Right renal cortex interstitium (tissue), 3 donors: ENCODE measurements at places on chromosomes 6 and 20. TPM values are rescaled to one million over a fixed set of nuclear protein-coding genes. Genes with fewer than 3 reads are reported as not detected.

DNA sequence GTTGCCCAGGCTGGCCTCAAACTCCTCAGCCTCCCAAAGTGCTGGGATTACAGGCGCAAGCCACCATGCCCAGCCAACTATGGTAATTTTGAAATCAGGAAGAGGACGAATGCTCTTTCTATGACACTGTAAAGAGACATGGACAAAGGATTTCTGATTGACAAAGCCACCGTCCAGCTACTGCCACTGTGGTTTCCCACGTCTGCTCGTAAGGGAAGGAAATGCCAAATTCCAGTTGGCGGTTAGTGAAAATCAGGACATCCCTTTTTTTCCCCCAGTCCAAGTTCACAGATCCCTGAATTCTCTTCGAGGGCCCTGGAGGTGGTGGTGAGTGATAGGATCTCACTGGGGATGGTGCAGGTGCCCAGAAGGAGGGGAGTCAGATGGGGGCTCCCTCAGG is 31.2 kb downstream of the SNAI1 start:
- no peak for DNase-seq

DNA sequence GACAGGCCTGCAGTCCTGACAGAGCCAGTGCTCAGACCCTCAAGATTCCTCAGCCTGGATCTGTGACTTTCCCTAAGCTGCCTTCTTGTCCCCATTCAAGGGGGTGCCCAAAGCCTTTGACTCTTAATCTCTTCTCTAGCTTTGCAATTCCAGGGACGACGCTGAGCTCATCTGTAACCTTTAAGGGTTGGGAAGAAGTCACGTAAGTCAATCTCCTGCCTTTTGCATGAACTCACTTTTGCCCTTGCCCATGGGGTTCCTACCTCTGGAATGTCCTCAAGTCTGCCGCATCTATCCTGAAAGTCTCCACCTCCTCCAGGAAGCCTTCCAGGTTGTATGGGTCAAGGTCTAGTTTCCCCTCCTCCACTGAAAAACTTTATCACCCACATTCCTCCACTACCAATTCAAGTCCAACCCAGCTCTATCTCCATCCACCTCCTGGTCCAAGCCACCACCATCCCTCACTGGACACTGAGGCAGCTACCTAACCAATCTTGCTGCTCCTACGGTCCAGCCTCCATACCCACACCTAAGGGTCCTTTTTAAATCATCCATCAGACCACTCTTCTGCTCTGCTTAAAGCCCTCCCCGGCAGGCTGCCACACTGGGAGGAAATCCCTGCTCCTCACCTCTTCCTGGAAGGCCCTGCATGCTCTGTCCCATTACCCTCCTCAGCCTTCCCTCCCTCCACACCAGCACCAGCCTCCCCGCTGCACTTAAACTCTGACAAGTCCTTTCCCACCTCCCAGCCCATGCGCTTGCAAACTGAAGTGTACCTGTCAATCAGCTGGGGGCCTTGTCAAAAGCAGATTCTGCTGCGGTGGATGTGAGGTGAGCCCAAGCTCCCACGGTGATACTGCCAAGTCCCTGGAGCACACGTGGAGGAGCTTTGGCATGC is 29.7 kb downstream of the PREX1 start:
- DNase-seq = no peak

The IRF4 gene
- polyA plus RNA-seq = 0.11 TPM

DNA sequence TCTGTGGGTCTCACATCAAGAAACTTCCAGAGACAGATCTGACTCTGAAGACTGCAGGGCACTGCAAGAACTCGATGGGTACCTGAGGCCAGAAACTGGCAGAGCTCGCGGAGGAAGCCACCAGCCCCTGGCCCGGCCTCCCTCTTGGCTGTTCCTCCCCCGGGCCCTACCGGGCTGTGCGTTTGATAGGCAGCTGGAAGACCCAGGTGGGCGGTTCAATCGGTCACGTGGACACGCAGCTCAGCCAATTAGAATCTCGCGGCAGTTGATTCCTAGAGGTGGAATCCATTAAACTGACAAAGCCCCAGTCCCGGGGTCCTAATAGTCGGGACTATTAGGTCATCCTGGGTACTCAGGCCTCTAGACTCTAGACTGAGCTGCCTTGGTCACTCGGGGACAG is 154.2 kb upstream of the PROKR2 start:
- no peak for DNase-seq

DNA sequence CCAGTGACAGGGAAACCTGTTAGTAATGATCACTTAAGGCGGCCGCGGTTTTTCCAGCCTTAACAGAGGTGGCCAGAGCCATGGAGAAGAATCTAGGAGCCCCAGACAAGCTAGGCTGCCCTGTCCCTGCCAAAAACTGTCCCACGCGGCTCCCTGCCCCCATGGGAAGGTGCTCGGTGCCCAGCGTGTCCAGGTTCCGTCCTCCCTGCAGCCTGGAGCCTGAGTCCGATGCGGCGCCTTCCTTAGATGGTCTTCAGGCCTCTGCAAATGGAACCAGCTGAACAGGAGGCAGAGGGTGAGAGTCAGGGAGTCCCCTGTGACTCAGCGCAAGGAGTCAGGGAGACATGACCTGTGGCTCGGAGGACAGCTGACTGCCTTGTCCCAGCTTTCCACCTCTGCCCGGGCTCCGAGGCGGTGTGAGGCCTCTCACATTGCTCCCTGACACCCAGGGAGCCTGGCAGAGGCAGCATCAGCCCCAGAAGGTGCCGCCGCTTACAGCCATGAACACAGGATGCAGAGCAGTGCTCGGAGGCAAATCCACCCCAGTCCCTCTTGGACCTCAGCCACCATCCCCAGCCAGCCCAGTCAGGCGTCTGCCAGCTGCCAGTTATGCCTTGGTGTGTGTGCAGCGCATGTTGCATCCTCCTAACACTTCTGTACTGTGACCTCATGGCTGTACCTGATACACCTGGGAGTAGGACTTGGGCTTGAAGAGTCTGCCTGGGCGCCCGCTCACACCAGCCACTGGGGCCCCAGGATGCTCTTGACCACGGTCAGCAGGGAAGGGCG is 377.7 kb downstream of the CDH4 start:
- DNase-seq = no peak

GRCh38 chr6:24006254-24006653 is 119.8 kb upstream of the NRSN1 start:
- DNase-seq = no peak

The ESF1 gene
- 34.6 TPM for polyA plus RNA-seq

GRCh38 chr20:51175724-51176123 is 152.8 kb upstream of the KCNG1 start:
- DNase-seq = no peak
